Stimulated activated CD8-positive, alpha-beta memory T cell treated with anti-CD3 and anti-CD28 coated beads, Interleukin-7, amount 100 ng/mL, for 1 hour (primary cell): ENCODE measurements at places on chromosomes 1 and 21.

DNA sequence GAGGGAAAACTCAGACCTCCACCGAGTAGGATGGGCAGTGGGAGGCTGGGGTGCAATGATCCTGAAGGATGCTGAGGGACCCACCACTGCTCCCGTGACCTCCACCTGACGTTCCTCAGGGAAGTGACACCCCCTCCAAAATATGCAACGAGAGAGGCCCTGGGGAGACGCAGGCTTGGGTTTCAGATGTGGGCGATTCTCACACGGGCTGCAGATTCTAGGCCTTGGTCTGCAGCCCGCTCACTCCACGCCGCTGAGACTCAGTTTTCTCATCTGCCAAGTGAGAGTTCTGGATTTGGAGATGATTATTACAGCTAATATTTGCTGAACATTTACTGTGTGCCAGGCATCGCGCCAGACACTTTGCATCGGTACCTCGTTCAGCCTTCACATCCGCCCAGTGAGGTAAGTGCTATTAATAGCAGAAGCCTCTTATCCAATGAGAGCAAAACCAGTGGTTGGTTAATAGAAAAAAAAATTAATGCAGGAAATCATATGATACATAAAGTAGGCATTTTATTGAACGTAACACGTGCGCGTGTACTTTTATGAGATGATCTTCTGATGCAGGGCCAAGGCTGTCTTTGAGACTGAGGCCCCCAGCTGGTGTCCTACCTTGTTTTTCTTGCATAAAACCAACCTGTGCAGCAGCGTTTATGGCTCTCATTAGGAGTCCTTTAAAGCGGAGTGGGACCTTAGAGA is 102.0 kb upstream of the RUNX3 start:
- DNase-seq = no peak

DNA sequence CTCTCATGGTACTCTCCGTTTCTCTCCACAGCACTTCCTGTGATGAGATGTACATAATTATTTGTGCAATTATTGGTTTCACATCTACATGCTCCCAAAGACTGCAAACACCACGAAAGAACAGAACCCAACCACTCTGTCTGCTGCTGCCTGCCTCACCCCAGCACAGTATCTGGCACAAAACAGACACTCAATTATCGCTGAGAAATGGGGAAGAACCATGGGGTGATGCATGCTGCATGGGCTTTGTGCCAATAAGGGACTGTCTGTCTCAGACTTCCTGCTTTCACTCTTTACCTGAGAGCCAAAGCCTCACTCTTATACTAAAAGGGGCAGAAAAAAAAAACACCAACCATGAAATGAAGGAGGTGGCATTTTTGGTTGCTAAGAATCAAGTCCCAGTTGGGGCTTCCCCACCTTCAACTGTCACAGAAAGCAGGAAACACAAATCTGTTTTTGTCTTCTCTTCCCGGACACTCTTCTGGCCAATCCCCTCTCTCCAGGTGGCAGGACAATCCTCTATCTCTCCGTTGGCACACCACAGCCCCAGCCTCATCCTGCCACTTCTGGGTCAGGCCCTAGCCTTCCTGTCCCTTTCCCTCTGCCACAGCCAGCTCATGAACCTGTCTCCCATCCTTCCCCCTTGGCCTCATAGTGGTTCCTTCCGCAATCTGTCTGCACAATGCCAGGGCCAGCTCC is 82.0 kb downstream of the TGFBR3 start:
- DNase-seq = peak; percentile 44

GRCh38 chr1:6596351-6596750 is 6.3 kb downstream of the KLHL21 start:
- DNase-seq = no peak

GRCh38 chr1:227654858-227655752 is 80.0 kb downstream of the JMJD4 start:
- DNase-seq = no peak

DNA sequence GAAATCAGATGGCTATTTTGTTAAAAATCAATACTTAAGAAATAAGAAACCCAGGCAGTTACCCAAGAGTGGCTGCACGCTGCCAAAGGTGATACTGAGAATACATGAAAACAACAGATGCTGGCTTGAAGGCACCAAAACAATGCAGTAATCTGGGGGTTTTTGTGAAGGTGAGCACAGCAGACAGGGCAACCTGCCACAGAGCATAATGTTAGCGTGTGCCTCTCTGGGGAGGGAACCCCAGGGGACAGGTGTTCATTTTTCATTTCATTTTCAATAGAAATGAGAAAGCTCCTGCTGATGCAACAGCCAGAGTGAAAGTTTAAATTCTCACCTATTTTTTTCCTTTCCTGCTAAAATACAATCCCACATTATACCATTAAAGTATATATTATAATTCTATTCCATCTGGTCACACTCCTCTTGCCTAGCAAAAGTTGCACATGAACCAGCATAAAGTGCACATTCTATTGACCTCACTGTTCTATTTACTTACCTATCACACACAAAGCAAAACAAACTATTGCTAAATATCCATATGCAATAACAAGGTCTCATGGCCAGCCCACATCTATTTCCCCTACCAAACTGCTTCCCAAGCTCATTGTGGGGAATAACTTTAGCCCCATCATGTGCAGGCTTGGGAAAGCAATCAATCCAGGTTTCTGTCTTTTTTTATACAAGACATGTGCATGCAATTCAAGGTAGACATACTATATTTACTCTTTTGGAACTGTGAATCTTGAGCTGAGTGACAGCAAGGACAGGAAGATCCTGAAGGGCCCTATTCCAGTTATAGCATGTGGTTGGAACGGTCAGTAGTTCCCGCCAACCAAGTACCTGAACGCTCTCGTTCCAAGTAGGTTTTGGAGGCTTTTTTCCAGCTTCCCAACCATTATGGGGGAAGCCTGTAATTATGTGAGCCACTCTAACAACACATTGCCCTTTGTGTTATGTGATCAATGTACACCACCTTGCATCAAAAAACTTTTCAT is 173.6 kb downstream of the RERE start:
- DNase-seq = no peak

GRCh38 chr1:238029126-238029525 is 138.4 kb upstream of the ZP4 start:
- DNase-seq = no peak

GRCh38 chr1:179820226-179820970 is 57.2 kb downstream of the TOR1AIP2 start:
- no peak for DNase-seq

DNA sequence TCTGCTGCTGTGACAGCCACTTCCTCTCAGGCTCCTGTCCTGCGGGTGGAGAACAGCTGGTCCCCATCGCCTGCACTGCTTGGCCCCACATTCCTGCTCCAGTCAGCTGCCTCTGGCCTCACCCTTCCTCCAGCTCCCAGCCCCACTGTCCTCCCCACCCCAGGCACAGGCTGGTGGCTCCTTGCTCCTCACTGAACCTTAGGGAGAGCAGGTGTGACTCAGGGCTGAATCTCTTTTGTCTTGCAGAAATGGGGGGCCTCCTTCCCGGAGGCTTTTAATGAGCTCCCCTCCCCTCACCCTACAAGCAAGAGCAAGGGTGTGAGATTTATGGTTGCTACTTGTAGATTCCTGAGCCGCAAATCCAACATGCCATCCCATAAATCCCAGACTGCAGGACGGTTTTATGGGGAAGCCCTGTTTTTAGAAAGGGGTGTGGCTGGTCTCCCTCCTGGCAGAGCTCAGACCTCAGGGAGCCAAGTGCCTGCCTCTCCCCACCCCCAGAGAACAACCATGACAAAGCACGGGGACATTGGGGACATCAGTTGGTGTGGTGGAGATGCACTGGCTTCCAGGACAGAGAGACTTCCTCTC is 15.2 kb downstream of the CDK18 start:
- DNase-seq = no peak

DNA sequence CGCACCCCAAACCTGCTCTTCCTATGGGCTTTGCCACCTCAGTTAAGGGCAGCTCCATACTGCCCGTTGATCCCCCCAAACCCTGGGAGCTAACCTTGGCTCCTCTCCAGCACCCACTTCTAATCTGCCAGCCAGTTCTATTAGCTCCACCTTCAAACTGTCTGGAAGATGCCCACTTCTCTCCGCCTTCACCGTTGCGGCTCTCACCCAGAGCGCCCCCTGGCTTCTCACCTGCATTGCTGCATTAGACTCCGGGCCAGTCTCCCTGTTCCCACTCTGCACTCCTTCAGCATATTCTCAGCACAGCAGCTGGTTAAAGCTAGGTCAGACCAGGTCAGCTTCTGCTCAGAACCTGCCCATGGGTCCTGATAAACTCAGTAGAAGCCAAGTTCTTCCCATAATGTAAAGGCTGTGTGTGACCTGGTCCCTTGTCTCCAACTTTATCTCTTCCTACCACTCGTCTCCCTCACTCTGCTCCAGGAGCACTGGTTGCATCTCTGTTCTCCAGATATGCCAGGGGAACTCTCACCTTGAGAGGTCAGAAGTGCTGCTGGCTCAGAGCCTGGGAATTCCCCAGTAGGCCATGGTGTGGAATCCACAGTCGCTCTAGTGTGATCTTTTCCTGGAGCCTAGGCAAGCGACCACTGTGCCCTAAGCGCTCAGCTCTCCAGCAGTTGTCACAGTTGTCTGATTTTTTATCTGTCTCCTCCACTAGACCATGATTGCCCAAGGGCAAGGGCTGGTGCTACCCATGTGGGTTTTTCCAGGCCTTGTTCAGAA is 150.3 kb downstream of the HMGB4 start:
- DNase-seq = no peak

- no peak for DNase-seq
Measured at GRCh38 chr1:180951836-180952656, 39.3 kb downstream of the KIAA1614 start.

- no peak for DNase-seq
Measured at GRCh38 chr1:220631238-220631815, 58.8 kb upstream of the C1orf115 start.

GRCh38 chr1:63155437-63155836 is 166.9 kb upstream of the FOXD3 start:
- no peak for DNase-seq

DNA sequence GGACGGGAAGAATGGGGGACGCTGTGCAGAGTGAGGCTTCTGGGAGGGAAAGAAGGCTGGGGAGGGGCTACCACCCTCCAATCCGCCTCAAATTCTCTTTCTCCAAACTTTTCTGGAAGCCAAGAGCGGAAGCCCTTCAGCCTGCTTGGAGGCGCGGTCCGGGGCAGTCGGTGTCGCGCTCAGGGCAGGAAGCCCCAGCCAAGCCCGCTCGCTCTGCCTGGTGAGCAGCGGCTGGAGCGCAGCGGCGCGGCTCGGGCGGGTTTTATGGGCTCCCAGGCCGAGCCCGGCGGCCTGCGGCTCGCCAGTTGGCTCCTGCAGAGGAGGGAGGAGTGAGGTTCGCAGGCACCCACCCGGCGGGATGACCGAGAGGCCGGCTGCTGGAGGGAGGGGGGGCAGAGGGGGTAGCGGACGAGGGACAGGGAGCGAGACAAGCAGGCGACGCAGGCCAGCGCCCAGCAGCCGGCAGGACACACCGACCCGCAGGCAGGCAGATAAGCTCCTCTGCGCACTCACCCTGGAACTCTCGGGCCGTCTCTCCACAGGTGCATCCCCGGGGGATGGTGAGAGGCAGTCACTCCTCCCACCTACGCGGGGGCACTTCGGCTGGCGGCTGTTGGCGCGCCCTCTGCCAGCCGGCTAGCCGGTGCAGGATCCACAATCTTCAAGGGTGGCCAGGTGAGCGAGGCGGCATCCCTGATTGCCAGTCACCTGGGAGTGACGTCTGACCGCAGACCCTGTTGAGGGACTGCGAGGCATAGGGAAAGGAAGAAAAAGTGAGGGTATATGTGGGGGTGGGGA is at the start of gene AVPR1B:
TSS of gene AVPR1B (minus strand) at position 238 of the 798 bp plus-strand sequence. CDS start 498 bp downstream, outside the sequence.
- no peak for DNase-seq

GRCh38 chr1:31989964-31990363 is 23.7 kb upstream of the KHDRBS1 start:
- DNase-seq = no peak

DNA sequence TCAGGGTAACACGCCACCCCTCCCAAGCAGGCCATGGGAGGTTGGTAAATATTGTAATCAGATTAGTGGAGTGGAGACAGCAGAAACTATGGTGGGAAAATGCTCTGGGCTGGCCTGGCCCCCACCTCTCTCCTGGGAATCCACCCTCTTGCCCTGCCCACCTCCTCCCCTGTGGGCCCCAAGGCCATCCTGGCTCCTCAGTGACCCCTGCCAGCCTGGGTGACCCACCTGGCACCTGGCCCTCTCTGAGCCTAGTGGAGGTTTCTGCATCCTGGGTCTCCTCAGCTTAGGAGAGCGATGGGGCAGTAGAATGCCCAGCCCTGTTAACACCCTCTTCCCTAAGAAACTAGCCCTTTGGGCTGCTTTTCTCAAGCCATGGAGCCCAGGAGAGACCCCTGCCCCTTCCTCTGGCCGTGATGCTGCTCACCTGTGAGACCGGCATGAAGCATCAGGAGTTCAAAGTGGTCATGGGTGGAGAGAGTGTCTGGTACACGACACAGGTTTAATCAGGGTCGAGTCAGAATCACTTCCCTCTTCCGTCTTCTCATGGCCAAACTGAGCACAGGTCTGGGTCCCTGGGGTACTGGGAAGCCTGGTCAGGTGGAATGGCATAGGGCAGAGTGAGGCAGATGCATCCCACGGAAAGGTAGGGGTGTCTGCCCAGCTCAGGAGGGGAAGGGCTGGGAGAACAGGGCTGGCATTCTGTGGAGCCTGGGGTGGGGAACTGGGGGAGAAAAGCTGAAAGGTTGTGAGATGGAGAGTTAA is 10.7 kb upstream of the DMBX1 start:
- no peak for DNase-seq

- no peak for DNase-seq
Measured at GRCh38 chr21:35216996-35217395, 167.9 kb upstream of the RUNX1 start.

DNA sequence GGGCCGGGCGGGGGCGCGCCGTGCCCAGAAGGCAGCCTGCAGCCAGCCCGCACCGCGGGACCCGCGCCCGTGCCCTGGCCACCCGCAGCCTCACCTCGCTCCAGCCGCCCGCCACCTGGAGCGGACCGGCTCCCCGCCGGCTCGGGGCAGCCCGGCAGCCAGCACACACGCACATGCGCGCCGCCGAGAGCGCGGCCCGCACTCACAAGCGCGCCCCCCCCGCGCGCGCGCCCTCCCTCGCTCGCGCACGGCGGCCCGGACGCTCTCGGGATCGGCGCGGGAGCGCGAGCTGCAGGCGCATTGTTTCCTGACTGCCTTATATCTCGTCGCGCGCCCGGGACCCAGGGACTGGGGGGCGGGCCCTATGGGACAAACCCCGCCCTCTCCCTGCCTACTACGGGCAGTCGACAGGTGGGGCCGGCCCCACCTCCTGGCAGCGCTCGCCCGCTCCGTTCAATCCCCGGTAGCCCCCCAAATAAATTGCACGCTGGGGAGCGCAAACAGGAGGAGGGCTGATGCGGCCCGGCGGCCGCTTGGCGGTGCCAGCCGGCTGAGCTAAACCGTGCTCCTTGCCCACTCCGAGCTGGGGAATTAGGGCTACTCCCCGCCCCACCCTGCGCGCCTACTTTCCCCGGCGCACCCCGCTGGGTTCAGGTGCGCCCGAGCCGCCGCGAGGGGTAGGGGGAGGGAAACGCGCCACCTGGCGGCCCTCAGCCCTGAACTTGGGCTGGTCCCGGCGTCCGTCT is at the start of gene MYCL:
TSS of gene MYCL (minus strand) at position 204 of the 746 bp plus-strand sequence. CDS start 483 bp downstream, outside the sequence.
- DNase-seq = peak; percentile 29

DNA sequence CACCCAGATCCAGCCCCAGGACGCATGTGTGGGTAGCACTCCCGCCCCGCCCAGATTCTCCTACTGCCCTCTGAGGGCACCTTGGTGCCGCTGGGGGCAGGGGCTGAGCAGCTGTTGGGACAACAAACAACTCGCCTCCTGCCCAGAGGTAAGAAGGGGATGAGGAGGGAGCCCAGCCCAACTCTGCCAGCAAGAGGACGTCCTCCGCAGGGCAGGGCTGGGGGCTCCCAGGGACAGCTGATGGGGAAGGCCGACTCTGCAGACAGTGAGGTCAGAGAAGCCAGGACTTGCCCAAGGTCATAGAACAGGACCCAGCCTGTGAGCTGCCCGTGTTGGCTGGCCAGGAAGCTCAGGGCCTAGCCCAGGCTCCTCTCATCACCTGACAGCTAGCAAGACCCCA is 18.8 kb downstream of the RAP1GAP start:
- DNase-seq = no peak
